Left colon (tissue), 2 donors: ENCODE measurements at places on chromosomes 5 and 9.

GRCh38 chr5:140084541-140084940, 29.4 kb upstream of the PURA start:
- DNase-seq = no peak

- DNase-seq = no peak
These were observed 191.9 kb upstream of the SEMA6A start for GRCh38 chr5:116766470-116766947.

DNA sequence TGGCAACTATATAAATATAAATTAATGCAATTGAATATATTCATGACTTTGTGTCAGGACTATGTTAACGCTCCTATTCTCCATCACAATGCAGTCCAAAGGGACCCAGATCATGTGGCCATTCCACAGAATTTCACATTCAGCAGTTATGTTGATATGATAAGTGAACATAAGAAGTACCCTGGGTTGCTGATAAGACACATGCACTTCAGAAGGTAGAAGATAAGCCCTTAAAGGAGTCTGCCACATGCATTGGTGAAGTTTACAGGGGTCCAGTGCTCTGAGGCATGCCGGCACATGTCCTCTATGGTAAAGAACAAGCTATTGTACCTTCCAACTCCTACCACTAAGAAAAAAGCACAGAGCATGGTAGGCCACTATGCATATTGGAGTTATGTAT, 76.4 kb downstream of the PHAX start:
- DNase-seq = no peak

GRCh38 chr9:85009251-85009650, 339.7 kb downstream of the NTRK2 start:
- DNase-seq = no peak

DNA sequence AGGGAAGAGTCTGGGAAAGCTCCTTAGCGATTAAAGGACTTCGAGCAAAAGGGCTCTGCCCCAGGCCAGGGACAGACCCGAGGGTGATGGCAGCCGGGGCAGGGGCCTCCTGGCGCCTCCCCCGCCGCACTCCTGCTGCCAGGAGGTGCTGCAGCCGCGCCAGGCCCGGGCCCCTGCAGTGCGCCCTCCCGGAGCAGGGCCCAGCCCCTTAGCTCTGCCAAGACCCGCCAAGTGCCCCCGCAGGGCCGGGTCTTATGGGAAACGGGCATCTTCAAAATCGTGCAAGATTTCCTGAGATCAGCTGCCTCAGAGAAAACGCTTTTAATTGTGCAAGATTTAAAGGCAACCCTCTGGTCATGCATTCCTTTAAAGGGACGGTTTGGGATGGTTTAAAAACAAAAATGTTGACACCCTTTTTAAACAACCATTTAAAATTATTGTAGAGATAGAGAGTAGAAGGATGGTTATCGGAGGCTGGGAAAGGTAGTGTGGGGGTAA, 52.4 kb downstream of the CDC14B start:
- DNase-seq = no peak

GRCh38 chr5:75044406-75044805, 8.0 kb downstream of the GCNT4 start:
- no peak for DNase-seq

DNA sequence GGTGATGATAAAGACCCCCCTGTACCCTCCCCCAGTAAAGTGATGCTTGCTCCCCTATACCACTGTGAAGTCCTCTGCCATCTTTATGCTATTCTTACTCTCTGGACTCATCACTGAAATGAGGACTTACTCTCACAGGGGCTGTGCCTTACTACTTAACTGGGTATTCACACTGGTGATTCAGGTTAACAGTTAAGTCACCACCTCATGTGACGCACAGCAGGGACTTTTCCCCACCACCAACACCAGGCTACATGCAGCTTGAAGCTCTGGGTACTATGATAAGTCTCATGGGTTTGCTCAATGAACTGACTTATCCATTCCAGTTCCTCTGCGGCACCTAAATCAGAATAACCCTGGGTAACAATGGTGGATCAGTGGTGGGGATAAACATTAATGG, 163.7 kb downstream of the ELAVL2 start:
- no peak for DNase-seq

- no peak for DNase-seq
These were observed 6.0 kb downstream of the LHX6 start for GRCh38 chr9:122222791-122223190.

- no peak for DNase-seq
These were observed 158.3 kb downstream of the KCTD16 start for GRCh38 chr5:144328980-144329379.

GRCh38 chr5:137136991-137137632, 362.0 kb downstream of the SPOCK1 start:
- DNase-seq = no peak

DNA sequence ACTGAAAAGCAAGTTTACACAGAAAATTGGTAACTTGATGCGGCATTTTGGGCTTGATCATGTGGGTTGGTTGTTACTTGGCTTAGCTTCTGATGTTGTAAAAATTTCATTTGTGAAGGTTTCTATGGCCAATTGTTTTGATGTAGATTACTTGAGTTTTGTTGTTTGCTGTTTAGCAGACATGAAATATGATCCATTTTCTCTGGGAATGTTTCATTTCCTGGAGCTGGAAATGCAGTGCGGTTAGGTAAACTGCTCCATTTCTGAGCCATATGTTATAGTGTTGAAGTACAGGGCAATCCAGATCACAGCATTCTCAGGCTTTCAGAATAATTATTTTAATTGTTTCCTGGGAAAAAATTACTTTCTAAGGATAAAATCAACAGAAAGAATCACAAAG, 396.9 kb downstream of the ENC1 start:
- no peak for DNase-seq

GRCh38 chr5:5605170-5605764, 182.8 kb downstream of the ICE1 start:
- no peak for DNase-seq

GRCh38 chr5:74337254-74337983, 303.1 kb downstream of the ENC1 start:
- no peak for DNase-seq

GRCh38 chr5:8458038-8458383, 589.1 kb downstream of the MTRR start:
- DNase-seq = no peak

DNA sequence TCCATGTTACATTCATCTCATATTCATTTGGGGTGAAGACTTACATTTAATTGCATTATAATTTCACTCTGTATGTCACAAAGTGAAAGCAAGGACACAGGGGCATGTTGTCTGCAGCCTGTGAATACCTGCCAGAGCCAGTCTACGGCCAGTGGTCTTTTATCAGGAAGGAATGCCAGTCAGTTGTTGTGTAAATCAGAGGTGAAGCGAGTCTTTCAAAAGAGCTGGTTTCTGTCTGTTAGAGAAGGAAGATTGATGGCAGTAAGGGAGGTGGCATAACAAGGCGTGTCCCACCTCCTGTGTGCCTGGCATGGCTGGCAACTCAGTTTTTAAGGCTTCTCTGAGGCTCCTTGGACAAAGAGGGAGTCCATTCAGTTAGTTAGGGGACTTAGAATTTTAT, 18.1 kb upstream of the SYK start:
- no peak for DNase-seq

GRCh38 chr9:78026416-78026815, 5.2 kb downstream of the GNAQ start:
- DNase-seq = no peak

DNA sequence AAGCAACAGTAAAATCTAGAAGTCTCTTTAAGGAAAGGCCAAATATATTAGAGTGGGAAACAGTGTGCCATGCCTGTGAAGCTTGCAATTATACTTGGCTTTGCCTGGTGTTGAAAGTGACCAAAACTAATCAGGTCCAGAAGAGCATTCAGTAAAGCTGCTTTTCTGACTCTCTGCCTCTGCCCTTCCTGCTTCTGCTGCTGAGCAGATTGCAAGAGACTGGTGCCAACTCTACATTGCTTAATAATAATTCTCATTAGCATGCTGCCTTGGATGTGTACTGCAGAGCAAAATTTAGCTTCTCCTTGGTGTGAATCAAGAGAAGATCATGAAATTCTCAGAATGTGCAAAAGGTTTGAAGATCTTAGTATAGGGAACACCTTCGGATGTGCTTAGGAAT, 120.4 kb upstream of the RFX3 start:
- DNase-seq = no peak

GRCh38 chr9:4317681-4318080, 17.8 kb upstream of the GLIS3 start:
- no peak for DNase-seq

DNA sequence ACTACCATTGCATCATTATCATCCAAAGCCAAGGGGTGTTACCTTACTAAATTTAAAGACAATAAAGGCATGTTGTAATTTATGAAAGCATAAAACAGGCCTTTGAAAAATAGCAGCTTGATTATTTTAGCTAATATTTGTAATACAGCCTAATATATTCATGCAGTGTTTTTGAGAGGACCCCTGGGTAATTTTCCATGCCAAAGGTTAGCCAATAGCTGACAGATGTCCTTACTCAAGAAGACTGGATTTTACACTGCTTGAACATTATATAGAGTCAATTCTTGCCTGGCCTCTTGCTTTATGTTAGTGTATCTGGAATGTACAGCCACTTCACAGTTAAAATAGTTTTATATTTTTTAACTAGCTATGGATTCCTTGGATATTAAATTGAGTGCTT, 337.8 kb upstream of the PAPPA start:
- no peak for DNase-seq

DNA sequence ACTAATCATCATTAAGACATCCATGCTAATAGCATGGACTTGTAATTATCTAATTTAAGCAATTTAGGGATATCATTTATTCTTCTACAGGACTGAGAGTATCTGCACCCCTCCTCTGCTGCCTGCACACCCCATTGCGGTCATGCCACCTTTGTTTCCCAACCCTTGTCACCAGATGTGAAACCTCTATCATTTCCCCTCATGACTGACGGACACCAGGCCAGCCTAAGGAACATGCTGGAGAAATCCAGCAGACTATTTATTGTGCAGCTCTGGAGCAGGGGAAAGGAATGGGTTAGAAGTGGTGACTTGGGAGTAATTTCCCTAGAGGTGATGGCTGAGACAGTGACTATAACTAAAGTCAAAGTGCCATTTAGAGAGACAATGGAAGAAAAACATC, 40.7 kb downstream of the UGCG start:
- no peak for DNase-seq

- DNase-seq = no peak
These were observed 26.4 kb downstream of the TENT4A start for GRCh38 chr5:6739603-6740002.

DNA sequence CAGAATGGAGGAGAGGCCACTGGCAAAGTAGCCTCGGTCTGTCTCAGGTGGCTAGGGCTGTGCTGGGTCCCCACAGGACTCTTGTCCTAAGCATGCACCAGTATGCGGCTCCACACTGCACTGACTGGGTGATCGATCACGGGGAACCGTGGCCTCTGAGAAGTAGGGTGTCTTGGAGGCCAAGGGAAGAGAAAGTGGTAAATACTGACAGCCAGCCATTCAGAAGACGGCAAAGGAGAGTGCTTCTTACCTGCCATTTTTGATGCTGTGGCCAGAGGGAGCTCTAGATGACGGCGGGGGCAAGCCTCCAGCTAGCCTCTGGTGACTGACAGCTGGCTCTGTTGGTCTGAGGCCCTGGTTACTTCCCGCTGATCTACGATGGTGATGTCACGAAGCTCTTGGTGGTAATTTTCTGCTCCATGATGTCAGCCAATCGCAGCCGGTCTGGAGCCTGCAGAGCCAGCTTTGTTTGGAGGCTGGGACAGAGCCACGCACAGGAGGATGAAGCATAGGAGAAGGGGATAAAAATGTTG, 40.4 kb upstream of the GADD45G start:
- DNase-seq = no peak

GRCh38 chr9:136572828-136573625, 27.2 kb upstream of the NOTCH1 start:
- DNase-seq = no peak

DNA sequence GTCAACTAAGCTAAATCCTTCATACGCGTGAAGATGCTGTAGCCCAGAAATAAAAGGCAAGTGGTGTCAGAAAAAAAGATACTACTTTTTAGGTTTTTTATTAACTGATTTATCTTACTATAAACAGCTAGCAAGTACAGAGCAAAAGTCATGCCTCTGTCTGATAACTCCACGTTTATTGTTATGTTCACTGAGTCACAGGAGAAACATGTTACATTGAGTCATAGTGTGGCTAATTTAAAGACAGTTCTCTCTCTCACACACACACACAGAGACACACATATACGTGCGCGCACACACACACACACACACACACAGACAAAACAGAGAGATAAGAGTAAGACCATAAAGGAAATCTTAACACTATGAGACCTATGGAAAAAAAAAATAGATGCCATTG, 770.0 kb upstream of the CDH10 start:
- no peak for DNase-seq

DNA sequence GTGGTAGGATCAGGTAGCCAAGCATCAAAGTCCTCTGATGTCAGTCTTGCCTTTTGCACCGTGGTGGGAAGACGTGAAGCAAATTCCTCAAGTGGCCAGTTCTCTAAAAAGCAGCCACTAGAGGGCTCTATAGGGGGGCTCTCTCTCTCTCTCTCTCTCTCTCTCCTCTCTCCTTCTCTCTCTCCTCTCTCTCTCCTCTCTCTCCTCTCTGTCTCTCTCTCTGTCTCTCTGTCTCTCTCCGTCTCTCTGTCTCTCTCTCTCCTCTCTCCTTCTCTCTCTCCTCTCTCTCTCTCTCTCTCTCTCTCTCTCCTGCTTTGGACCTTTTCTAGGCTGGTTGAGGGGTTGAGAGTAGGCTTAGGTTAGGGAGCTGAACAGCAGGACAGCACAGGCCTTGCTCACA, 13.9 kb upstream of the OSMR start:
- no peak for DNase-seq

- DNase-seq = no peak
These were observed 26.1 kb upstream of the LARP1 start for GRCh38 chr5:154728939-154729588.

DNA sequence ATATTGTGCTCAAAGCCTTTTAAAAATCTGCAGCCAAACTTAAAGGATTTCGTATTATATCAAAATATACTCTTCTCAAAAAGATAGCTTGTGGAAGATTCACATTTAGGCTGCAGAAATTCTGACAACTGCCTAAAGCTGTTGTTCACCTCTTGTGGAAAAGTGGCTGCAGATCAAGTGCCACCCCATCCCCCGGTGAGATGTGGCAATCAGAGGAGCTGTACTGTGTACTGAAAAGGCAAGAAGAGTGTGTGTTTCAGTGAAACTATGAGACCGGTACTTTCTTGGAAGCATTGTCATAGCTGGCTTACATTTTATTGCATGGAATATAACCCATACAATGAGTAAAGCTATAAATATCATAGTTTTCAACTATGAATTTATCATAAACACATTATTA, 64.3 kb downstream of the CDH18 start:
- no peak for DNase-seq

DNA sequence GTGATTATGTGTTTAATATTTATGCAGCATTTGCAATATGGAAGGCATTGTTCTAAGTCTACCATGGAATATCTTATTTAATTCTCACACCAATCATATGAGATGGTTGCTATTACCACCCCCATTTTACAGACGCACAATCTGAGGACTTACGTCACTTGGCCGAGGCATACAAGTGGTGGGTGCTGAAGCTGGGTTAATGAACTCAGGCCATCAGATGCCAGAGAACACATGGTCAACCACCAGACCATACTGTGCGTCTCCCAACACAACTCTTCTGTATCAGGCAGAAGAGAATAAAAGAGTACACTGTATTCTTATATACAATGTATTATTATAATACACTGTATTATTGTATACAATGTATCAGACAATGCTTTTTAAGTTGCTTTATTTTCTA, 59.5 kb downstream of the ZNF366 start:
- no peak for DNase-seq
